ENCODE measurements at places on chromosomes 11 and 22.

DNA sequence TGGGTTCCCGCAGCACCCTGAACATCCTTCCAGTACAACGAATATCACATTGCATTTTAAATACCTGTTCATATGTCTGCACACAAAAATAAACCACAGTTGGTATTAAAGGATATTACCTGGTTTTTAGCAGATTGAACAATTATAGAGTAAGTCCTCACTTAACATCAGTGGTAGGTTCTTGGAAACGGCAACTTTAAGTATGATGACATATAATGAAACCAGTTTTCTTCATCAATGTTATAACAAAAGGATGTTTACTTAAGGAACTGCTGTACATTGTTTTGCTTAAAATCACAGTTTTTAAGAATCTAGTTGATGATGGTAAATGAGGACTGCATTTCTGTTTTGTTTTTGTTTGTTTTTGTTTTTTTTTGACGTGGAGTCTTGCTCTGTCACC lies 28.0 kb downstream of the TRIM66 start:
- no peak for DNase-seq

DNA sequence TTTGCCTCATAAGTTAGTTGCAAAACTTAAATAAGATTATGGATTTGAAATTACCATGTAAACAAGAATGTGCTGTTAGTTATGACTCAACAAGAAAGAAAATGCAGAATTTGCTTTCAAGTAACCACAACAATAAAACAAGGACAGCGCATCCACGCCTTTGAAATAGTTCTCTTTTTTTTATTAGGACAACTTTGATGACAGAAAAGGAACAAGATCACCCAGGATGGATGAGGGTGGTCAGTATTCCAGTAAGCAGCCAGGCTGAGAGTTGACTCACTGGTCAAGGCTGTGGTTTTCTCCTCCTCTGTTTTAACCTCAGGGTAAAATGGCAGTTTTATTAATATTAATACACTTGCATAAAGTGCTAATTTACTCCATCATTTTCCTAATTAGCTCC lies 544.4 kb downstream of the OPCML start:
- no peak for DNase-seq

DNA sequence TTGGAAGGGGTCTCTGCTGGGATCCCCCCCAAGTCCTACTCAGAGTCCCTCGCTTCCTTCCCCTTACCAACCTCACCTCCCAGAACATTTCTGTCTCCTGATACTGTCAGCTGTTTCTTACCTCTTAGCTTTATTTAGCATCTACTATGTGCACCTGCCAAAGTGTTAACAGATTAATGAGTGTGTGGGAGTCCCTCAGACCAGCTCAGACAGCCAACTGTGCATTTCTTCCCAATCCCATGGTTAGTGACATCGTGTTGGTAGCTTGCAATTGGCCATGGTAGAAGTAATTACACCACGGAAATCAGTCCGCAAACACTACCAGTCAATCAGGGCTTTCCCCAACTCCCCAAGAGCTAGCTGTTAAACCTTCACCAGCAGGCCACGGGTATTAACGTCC lies 150.6 kb downstream of the DSCAML1 start:
- no peak for DNase-seq

DNA sequence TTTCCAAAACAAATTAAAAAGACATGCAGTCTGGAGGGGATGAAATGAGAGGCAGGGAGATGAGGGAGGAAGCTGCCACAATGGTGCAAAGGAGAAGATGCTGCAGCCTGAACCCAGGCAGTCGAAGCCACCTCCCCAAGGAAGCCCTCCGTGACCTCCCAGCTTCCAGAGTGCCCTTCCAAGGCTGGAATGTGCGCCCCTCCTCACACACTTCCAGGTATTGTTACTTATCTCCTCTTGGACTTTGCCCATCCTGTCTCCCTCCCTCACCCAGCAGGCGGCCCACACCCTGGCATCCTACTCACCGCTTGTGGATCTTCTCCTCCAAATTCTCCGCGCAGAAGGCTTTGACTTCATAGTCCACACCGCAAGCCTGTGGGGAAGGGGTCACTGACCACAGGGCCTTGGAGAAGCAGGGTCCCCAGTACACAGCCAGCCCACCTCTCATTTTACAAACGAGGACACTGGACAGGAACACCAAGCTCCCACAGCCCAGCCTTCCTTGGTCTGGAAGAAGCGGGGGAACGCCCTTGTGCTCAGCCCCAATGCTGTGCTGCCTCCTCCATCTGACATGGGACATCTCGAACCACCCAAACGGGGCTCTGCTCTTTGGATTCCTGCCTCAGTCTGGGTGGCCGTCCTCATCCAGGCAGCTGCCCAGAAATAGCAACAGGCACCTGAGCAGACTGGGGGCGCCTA lies 40.3 kb downstream of the TPBGL start:
- no peak for DNase-seq

DNA sequence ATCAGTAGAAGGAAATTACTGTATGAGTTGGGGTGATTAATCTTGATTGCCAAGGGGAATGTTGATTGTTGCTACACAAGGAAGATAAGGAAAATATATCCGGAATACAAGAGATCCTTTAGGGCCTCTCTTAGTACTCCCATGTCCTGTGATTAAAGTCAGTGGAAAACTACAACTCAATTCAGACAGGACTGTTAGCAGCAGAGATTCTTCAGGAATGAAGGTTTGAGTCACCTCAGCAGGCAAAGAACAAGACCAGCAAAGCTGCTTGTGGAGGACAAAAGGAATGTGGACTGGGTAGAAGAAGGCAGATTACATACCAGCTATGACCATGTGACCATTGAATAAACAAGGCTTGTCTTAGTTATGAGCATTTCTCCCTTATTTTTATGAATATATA lies 478.2 kb downstream of the BUD13 start:
- DNase-seq, result no peak

DNA sequence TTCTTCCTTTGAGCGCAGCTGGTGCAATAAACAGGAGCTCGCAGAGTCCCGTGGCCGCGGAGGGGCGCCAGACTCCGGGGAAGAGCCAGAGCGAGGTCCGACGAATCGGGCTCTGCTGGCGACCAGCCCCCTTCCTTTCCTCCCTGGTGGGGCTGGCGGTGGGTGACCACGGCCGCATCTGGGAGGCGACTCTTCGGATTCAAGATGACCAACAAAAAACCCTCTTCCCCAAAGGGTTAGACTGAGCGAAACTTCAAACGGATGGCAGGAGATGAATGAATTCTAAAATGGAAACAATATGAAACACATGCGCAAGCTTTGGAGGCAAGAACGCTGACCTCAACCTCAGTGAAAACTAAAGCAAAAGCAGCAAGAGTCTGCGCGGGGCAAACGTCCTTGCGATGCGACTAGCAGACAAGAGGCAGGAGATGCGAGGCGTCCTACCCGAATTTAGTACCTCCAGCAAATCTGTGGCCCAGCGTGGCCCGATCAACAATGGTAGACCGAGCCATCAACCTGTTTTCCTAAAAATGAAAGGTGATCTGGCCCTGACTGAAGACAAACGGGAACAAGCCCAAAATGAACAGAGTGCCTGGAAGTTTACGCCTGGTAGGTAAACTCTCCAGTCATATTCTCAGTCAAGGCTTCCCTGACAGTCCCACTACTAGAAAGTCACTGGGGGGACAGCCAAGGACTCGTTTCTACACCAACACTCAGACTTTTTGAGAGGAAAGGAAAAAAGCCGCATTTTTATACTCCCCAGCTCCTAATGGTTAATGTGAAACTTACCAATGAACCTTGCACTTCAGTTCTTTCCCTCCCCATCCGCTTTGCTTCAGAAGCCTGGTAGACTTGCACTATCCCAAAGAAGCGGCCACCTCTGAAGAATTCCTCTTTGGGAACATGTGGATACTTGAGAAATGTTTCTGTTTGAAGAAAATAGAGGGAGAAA lies 11.6 kb downstream of the MMP3 start:
- DNase-seq, result no peak

- DNase-seq, result no peak
Measured at GRCh38 chr11:7965386-7965785, at the start of gene NLRP10. TSS of gene NLRP10 (minus strand) at chr11:7965447. CDS start at chr11:7963495, 1,952 bp downstream.

GRCh38 chr22:16922706-16923105 lies 85.3 kb downstream of the GAB4 start:
- DNase-seq, result no peak

- DNase-seq, result no peak
Measured at GRCh38 chr11:117868088-117868487, 8.4 kb downstream of the FXYD6 start.

- DNase-seq, result no peak
Measured at GRCh38 chr11:133526790-133527189, 5.5 kb downstream of the OPCML start.

- no peak for DNase-seq
Measured at GRCh38 chr11:122882189-122882856, at the start of gene JHY. TSS of gene JHY (plus strand) at chr11:122882759. CDS start at chr11:122885850, 3,091 bp downstream.

DNA sequence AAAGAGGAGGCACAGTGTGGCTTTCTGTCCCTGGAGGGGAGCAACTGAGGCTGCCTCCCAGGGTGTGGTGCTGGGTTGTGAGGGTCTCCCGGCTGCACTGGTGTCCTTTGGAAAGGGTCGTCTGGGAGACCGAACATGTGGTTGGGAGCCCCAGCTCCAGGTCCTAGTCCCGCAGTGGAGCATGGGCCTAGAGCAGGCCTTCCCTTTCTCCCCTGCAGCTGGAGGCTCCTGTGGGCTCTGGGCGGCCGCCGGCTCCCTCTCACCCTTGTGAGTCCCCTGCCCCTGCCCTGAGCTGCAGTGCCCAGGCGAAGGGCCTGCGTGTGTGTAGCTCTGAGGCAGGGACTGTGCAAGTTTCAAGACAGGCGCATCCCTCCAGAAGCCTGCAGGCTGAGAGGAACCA lies 1492.7 kb downstream of the BRD1 start:
- no peak for DNase-seq

GRCh38 chr11:86999388-86999787 lies 38.3 kb upstream of the TMEM135 start:
- no peak for DNase-seq
